ENCODE measurements at places on chromosomes 12 and 14.

GRCh38 chr14:100725587-100726387, 905 bp upstream of the DLK1 start:
- DNase-seq = no peak

DNA sequence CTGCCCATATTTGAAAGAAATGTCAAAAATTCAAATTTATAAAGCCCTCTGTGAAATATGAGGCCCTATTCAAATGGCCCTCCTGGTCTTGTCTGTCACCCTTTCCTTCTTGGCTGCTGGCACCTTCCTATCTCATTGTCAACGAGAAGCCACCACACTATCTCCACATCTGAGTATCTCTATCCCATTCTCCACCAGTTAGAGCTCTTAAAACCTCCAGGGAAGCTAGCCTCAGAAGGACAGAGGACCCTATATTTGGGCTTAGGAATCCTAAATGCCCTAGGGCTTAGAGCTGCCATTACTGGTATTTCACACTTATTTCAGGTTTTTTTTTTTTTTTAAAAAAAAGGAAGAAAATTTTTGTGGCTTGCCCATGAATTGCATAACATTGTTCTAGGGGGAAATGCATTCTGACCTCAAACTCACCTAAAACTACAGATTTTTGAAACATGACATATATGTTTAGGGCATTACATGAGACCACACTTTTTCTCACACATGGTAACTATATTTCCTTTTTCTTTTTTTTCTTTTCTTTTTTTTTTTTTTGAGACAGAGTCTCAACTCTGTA, 25.0 kb downstream of the SLC25A21 start:
- no peak for DNase-seq

- DNase-seq = no peak
Observed at GRCh38 chr14:65976761-65977404, 509.3 kb upstream of the CCDC196 start.

GRCh38 chr12:119864591-119864990, 12.5 kb downstream of the CIT start:
- no peak for DNase-seq

- peak; percentile 42 for DNase-seq
Observed at GRCh38 chr14:47917344-47917954, 242.0 kb upstream of the MDGA2 start.

- DNase-seq = no peak
Observed at GRCh38 chr12:51921017-51921725, 13.9 kb downstream of the ACVRL1 start.

- DNase-seq = no peak
Observed at GRCh38 chr12:92206011-92206410, 60.4 kb upstream of the BTG1 start.

- peak; percentile 22 for DNase-seq
Observed at GRCh38 chr12:7130701-7131501, 730 bp downstream of the CLSTN3 start.

DNA sequence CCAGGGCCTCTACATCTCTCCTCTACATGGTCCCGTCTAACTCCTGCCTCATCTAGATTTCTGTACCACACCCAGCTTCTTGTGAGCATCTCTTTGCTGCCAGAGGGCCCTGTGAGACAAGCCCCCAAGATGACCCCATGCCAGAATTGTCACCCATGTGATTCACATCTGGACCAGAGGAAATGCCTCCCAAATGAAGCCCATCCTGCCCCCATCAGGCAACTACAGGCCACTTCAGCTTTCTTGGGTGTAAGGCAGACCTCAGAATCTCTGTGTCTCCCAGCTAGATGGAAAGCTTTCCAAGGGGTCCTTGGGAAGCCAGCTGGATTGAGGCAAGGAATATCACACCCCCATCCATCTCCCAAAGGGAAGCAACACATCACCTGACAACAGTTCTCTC, 9.3 kb upstream of the OAS3 start:
- DNase-seq = no peak

DNA sequence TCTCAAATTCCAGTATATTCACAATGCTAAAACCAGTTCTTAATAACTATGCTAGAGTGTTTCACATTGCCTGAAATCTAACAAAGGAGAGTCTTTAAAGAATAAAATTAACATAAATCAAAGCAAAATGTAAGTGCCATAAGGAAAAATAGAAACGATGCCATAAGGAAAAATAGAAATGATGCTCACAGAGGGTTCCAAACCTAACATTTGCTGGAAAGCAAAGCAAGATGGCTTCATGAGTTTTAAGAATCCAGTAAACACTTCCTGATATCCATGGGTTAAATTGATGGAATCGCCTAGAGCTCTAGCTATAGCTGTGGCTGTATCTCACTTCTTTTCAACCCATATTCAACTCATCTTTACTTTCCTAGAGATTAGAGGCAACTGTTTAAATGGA, 63.9 kb downstream of the GPR68 start:
- no peak for DNase-seq

GRCh38 chr12:77601069-77601468, 229.6 kb upstream of the NAV3 start:
- DNase-seq = no peak

DNA sequence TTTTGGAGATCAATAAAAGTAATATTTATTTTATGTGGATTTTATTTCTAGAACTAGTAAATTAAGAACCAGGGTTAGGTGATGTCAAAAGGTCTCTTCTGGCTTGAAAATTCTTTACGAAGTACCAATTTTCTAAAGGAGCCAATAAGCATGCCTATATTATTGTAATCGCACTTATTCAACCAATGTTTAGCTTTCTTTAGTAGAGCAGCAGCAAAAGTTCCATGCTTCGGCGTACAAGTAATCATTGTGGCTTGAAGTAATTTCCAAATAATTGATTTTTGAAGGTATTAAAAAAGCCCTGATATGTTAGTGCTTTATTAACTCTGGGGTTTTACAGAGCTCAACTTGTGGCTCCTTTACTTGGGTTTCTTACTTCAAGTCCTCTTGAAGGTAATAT, 3.4 kb downstream of the RMST start:
- DNase-seq = no peak

DNA sequence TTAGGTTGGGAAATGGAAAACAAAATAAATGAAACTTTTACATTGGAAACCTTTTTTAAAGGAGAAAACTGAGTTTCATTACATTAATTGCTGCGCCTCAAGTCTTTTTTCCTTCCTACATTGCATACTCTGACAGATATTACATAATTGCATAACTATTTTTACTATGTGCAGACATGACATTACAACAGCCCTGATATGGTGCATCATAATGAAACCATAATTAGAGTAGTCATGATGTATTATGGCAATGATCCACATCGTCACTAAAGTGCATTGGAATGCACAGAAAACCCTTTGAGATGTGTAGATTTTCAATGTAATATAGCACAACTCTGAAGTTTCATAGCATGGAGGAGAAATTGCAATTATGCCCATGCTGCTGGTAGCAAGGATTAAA, 217.8 kb upstream of the NPAS3 start:
- no peak for DNase-seq

GRCh38 chr14:93924592-93925355, 2.4 kb upstream of the FAM181A start:
- no peak for DNase-seq

GRCh38 chr12:84822525-84822924, 90.1 kb downstream of the SLC6A15 start:
- no peak for DNase-seq

DNA sequence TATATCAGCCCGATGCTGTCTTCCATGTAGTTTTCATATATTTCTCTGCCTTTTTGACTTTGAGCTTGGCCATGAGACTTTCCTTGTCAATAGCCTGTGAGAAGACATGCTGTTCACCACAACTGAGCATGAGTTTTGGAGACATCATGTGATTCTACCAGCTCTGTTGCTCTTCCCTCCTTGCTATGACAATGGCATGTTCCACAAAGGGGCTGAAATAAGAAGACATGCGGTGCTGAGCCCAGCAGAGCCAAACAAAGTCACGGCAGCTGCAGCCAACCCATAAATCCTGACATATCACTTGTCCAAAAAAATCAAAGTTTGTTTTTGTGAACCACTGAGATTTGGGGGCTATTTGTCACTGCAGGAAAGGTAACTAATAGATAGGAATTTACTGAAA, 343.4 kb upstream of the KITLG start:
- no peak for DNase-seq

DNA sequence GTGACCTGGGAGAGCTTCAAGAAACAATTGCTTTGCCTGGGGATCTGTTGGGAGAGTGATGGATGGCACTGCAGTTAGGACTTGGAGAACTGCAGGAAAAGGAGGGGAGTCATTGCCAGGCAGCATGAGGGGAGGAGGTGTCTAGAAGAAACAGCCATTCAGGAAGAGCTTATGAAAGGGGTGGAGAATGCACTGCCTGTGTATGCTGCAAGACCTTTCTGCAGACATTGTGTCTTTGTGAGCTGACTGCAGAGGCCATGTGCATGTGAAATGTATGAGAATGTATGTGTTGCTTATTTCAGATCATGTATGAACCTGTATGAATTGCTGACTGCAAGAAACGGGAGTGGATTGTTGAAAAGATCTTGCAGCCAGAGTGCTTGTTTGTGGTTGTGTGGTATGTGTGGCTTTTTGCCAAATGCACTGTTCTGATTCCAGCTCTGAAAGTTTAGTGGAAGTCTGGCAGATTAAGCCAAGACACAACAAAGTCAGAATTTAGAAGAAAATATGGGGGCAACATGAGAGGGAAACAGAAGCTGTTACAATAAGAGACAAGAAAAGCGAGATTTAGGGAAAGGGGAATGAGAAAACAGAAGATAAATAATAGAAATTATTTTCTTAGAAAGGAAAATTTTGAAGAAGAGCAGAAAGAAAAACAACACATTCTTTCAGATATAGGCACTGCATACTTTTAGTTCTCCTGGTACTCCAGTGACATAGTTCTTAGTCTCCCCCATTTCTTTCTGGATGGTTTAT, 9.8 kb upstream of the RIMKLB start:
- DNase-seq = no peak

- no peak for DNase-seq
Observed at GRCh38 chr12:52790427-52791270, 5.3 kb downstream of the KRT3 start.

DNA sequence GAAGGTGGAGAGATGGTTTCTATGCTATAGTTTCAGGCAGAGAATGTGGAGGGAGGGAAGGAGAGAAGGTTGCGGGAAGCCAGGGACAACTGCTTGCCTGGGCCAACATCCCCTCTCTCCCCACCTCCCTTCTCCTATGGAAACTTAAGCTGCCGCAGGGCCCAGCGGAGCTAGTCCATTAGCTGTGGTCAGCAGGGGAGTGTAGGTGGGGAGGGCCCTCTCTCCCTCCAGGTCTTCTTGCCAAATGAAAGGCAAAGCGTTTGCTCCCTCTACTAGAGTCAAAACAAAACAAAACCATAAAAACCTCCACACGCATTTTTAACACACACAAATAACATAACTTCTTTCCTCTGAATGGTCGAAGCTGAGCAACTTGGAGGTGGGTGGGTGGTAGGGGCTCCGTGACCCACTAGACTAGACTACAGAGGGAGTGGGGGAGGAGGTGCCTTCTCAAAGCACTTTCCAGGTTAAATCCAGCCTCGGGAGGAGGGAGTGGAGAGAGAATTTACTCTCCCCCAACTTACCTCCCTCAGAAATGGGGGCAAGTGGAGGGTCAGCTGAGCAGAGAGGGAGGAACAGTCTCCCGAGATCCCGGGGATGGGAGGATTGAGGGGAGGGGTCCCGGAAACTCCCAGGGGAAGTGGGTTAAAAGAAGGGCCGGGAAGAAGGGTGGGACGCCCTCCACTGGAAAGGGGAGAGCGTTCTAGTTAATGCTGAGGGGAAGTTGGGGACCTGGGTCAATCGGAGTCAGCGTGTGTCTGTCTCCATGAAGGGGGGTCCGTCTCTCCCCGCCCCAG, 4.6 kb upstream of the CACNB3 start:
- DNase-seq = no peak

GRCh38 chr12:34399631-34400410, 377.5 kb downstream of the ALG10 start:
- no peak for DNase-seq

GRCh38 chr12:79140711-79141110, 276.1 kb downstream of the SYT1 start:
- no peak for DNase-seq

- DNase-seq = peak; percentile 53
Observed at GRCh38 chr14:31312934-31313333, 105.3 kb upstream of the HECTD1 start.

DNA sequence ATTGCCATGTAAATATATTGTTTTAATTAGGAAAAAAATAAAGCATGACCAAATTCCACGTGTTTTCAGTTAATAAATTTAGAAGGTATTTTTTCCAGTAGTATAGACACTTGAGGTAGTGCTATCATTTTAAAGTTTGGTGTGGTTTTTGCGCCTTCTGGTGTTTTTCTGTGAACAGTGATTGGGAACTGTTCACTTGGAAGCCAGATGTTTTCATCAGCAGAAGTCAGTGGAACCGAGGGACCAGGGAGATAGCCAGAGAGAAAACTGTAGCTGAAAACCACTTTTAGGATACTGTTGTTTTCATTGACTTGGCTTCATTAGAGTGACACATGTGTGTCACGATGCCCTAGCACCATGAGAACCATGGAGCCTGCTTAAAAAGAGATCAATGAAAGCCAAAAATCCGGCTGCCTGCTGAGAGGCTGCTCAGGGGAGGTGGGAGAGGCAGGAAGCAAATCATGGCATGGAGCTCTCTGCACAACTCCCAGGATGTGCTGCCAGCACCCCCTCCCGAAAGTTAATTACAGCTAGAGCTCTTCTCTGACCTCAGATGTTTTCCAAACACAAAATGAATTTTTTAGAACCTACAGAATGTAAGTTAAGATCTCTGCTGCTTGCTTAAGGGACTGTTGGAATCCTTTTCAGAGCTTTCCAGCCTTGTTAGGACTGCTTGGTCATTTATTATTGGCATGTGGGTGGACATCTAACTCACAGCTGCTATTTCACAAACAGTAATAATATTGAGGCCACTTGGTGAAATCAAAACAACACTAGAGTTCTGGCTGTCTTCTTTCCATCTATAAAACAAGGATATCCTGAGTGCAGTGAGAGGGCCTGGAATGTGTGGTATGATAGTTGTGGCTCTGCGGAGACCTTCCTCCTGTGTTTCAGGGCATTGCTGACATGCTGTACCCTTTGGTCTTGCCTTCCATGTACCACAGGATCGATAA, 192.3 kb downstream of the ANO4 start:
- DNase-seq = no peak

GRCh38 chr14:71539650-71540285, 392.5 kb upstream of the RGS6 start:
- DNase-seq = no peak

DNA sequence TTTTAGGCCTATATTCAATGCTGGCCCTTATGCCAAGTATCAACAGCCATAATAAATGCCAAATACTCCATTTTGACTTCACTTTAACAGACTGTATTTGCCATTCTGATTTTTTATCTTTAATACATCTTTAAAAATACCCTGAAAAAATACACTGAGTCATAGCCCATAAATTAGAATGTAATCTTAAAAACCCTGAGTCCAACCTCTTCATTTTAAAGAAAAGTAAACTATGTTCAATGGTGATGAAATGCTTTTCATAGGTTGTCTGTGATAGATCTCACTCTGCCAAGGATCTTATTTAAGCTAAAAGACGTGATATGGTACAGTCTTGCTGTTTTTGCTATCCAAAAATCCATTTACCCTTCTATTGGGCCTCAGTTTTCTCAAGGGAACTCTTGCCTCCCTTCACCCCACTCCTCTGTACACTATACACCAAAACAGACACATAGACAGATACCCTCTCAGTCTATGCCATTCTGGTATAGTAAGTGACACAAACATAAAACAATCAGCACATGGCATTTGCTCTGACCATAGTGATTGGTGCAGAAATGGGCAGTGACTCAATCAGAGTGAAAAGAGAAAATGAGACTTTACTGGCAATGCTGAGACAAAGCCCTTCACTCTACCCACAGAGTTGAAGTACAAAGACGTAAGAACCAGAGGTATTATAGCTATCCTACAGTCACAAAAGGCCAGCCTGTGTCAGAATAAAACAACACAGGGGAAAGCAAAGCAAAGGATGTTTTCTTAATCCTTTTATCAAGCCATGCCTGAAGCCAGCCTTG, 49.1 kb downstream of the BTG1 start:
- DNase-seq = no peak
